ENCODE measurements at places on chromosomes 1 and 21.

DNA sequence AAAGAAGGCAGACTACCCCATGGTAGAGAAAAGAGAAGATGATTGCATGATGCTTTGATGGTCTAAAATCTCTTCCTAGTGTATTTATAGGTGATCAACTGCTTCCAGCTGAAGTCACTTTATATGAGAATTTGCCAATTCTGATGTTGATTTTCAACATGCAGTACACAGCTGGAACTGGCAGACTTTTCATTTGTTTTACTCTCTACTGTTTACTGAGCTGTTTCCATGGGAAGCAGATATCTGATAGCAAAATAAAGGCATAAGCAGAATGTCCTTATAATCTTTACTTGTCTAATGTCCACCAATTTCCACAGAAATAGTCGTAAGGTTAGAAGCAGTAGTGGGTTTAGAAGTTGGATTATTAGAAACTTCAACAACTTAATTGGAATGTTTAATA is 74.9 kb downstream of the SYDE2 start:
- DNase-seq, result no peak

GRCh38 chr21:44618504-44618903 is 6.6 kb downstream of the KRTAP10-8 start:
- no peak for DNase-seq

- DNase-seq, result peak; percentile 70
Measured at GRCh38 chr1:60281360-60281932, 207.9 kb upstream of the C1orf87 start.

DNA sequence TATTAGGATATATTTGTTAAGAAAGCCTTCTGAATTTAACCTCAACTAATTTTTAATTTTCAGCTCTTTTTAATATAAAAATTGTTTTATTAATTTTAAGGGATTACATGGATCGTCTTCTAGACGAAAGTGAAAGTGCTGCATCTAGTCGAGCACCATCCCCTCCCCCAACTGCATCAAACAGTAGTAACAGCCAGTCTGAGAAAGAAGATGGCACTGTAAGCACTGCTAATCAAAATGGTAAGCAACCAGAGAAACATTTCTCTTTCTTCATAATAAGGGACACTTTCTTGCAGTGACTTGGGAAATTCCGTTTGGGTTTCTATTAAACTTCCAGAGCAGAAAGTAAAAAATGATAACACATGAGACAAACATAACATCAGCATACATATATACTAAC is 56.9 kb downstream of the MIER1 start:
- peak; percentile 38 for DNase-seq

GRCh38 chr1:193325042-193325441 is 138.6 kb upstream of the B3GALT2 start:
- no peak for DNase-seq

GRCh38 chr21:42129300-42130266 is 58.5 kb downstream of the UMODL1 start:
- no peak for DNase-seq

GRCh38 chr1:215779729-215780128 is 212.6 kb downstream of the KCTD3 start:
- no peak for DNase-seq

GRCh38 chr1:23168445-23169194 is at the start of gene LUZP1:
TSS of gene LUZP1 (minus strand) at chr1:23168856.
- peak; percentile 92 for DNase-seq

- no peak for DNase-seq
Measured at GRCh38 chr1:115790846-115791245, 22.3 kb upstream of the CASQ2 start.

DNA sequence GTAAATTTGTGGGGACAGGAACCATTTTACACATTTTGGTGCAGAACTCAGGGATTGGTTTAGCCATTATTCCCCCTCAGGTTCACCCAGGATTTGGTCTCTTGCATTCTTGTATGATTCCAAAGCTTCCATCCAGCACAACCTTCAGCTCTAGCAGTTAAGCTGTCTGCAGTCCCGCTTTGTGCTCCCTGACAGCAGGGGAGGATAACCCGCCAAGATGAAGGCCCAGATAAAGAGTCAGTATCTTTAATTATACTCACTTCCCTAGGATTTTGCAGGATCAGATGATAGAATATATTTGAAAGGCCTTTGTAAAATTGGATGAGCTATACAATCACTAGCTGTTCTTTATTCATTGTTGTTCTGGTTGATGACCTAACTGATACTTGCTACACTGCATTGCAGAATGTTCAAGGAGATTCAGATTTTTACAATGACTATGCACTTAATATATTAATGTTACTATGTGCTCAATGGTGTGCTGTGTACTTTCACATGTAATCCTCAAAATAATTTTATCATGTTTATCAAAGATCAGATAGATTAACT is 49.8 kb downstream of the SLC16A1 start:
- no peak for DNase-seq

GRCh38 chr1:4830707-4831106 is 176.3 kb downstream of the AJAP1 start:
- DNase-seq, result no peak

DNA sequence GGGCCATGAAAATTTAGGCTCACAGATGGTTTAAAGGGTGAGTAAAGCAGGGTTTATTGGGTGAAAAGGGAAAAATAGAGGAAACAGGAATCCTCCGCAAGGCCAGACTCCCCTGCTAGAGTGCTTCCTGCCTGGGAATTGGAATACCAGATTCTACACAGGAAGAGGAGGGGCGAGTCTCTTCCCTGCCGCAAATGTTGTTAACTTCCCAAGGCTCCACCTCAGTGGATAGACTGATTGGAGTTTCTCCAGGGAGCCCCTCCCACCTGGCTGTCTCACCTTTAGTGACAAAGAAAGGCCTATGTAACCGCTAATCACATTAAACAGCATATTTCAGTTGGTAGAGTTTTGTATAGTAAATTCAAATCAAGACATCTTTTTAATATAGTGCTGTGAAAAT is 1450.1 kb downstream of the KCNT2 start:
- DNase-seq, result no peak

DNA sequence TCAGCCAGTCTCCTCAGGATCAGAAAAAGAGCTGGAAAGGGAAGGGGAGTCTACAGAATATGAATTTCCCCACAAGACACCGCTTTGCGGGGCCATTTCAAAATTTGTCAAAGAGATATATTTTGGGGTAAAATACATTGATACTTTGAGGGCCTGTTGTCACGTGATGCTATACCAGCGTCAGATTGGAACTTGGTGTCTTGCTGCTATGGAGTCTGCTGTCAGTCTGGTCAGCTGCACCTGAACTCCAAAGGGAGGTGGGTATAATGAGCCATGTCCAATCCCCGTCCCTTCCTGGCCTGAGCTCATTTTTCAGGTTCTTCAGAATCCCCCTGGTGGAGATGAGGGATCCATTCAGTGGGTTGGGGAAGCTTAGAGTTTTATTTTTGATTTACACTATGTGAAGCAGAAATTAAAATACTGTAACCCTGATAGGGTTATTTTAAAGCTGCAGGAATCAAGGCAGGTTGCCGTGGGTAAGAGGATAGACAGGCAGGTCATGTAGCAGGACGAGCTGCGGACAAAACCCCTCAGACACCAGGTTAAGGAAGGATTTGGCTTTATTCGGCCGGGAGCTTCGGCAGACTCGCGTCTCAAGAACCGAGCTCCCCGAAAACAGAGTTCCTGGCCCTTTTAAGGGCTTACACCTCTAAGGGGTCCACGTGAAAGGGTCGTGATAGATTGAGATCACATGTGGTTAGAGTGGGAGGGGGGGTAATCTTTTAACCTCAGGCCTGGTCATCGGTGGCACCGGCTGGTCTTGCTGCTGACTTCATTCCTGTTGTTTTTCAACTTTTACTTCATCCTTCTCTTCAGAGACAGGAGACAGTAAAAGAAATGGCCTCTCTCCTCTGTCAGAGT is 2.2 kb upstream of the POFUT2 start:
- peak; percentile 10 for DNase-seq

DNA sequence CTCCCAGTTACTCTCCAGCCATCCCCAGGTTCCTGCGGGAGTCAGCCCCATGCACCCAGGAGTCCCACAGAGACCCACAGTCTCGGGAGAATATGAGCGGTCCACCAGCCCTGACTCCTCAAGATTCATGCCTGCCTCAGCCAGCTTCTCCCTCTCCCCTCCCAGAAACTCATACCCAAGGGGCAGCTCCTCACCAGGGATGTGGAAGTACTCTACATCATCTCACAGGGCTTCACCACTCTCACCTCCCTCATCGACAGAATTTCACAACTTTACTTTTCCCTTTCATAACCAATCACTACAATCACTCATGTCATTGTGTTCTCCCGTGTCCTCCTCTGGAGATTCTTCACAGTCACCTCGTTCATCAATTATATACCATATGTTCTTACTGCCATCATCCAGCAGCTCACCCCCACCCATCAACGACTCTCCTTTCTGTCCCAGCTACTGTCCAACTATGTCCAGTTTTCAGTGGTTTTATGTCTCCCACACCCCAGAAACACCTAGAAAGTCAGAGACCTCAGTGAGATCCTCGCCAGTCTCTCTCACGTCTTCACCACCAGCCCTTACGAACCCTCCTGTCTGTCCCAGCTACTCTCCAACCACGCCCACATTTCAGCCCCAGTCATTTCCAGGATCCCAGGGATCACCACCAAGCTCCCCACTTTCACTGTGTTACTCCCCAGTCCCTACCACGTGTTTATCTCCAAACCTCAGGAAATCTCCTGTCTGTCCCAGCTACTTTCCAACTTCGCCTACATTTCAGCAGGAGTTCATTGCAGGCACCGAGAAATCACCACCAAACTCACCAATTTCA is 1530.1 kb upstream of the TPTE start:
- DNase-seq, result no peak

DNA sequence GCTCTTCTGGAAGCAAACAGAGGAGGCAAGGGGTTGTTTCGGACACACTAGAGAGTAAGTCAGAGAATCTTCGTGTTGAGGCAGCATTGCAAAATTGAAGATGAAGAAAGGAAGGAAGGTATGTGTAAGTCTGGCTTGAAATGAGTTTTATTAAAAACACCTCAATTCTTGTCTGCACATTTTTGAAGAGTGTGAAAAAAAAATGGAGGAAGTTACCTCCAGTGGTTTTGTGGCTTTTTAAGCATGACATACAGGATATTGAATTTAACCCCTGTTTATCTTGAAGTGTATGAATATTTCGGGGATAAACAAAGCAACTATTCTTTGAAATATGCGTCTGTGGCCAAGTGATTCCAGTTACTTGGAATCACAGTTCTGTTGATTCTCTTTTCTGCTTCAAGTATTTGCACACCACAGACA is 203.2 kb upstream of the SGIP1 start:
- DNase-seq, result no peak

DNA sequence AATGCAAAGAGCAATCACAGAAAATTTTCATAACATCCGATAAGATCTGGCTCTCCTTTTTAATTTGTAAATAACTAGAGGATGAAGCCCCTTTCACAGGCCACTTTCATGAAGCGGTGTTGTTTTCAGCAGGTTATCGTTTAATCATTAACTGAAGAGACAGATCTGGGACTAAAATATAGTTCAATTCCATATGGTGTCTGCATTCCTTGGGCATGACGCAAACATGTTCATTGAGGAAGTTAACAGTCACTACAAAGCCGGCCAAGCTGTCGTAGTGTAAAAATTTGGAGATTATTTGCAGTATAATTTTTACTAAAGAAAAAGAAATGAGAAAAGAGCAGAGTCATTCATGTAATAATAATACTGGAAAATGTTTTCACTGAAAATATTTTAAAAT is 565.2 kb upstream of the ADAMTS5 start:
- DNase-seq, result no peak

GRCh38 chr1:159302095-159302494 is at the start of gene FCER1A:
TSS of gene FCER1A (plus strand) at chr1:159302336. CDS start at chr1:159302365, 29 bp downstream.
- no peak for DNase-seq

- no peak for DNase-seq
Measured at GRCh38 chr1:224044420-224044819, 69.5 kb upstream of the FBXO28 start.

DNA sequence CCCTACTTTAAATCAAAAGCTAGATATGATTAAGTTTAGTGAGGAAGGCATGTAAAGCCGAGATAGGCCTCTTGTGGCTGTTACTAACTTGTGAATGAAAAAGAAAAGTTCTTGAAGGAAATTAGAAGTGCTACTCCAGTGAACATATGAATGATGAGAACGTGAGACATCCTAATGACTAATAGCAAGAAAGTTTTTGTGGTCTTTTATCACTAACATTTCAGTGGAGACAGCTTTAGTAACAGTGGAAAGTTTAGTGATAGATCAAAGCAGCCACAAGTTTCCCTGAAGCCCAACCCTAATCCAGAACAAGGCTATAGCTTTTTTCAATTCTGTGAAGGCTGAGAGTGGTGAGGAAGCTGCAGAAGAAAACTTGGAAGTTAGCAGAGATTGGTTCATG is 73.6 kb upstream of the LRRC8B start:
- no peak for DNase-seq

DNA sequence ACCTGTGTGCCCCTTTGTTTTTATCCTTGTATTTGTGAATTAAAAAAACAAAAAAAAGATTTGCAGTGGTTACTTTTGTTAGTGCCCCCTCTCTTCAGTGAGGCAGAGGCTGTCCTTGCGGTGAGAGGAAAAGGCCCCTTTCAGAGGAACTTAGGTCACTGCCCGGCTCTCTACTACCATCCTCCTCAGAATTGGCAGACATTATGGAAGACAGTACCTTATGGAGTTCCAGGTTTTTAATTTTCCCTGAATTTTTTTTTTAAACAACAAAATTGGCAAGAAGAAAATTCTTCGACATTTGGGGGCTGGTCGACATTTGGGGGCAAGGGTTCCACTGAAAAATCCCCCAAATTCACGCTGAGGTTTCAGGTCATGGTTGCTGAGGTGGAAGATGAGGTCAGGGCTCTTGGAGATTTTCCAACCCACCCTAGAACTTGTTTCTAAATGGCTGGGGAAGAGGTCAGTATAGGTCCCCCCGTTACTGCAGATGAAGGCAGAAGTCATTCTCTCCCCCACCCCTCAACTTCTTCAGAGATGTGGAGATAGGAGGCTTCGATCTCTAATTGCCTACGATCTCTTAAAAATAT is 5.3 kb downstream of the RXFP4 start:
- DNase-seq, result no peak

DNA sequence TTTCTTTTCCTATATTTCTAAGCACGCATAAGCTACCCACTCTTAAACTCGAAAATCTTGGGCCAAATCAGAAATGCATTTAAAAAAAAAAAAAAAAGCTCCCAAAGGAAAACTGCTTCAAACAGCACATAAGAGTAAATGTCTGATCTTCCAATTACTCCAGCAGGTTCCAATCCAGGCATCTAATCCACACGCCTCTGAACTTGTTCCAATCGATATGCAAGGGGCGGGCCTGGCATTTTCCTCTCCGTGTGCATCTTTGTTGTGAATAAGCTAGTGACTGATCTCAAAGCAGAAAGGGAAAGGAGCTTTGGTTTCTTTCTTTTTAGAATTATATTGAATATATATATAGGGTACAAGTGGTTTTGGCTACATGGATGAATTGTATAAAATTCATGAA is 365.5 kb downstream of the PRDM2 start:
- no peak for DNase-seq
